ENCODE measurements at places on chromosomes 3 and 15. TPM values are rescaled to one million over a fixed set of nuclear protein-coding genes. Genes with fewer than 3 reads are reported as not detected.

Gene PSMD6
- total RNA-seq, result 63.4 TPM

Gene STARD9
- 10.5 TPM for total RNA-seq

Gene EXD1
- total RNA-seq, result not detected

Gene GOLGA8S
- total RNA-seq, result 0.42 TPM

Gene CYP11A1
- 1.0 TPM for total RNA-seq

Gene ANKDD1A
- 3.4 TPM for total RNA-seq

Gene ZMYND10
- total RNA-seq, result 2.8 TPM

Gene ZNF717
- 13.2 TPM for total RNA-seq

Gene CIP2A
- total RNA-seq, result 6.4 TPM

Data from naive thymus-derived CD4-positive, alpha-beta T cell (primary cell).